OCI-LY7 (cell line): ENCODE measurements at places on chromosomes 3 and 15.

DNA sequence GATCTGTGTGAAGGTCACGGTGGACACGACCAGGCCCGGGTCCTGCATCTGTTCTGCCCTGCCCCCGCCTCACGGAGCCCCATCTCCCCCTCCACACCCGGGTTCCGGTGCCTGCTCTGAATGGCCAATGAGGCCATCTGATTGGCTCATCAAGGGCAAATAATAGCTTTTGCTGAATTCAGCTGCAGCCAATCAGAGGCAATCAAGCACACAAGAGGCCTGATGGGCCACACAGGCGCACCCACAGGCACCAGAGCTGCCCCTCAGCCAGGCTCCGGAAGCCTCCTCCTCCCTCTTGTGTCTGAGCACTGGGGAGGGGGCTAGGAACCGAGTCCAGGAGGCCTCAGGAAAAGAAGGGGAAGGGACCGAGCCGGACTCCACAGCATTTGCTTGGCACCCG lies 49.5 kb downstream of the CACNA2D2 start:
- peak; percentile 10 for DNase-seq

DNA sequence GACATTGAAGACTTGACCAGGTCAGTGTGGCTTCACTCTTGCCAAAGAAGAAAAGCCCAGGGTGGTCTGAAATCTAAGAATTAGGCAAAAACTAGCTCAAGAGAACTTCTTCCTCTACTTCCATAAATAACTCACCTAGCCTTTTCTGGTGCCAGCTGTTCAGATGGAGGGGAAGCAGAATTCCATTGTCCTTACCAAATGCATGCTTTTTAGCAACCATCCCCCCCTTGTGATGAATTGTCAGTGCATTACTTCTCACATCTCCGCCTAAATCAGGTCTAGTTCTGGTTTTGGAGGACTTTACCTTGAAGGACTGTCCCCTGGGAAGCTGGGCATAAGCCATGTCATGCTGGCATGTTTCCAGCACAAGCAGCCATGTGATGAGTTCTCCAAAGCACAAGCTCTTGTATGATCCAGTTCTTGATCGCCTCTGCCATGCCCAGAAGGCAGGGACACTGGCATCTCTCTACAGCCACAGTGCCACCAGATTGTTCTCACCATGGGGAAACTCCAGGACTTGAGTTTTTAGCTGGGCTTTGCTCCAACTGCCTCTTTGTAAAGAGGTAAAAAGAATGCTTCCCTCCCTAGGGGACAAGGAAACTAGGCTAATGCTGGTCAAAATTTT lies 96.4 kb upstream of the IL12A start:
- no peak for DNase-seq

- no peak for DNase-seq
These were observed 41.5 kb downstream of the CP start for GRCh38 chr3:149180057-149180573.

- peak; percentile 39 for DNase-seq
These were observed 12.0 kb downstream of the CD86 start for GRCh38 chr3:122067214-122067550.

DNA sequence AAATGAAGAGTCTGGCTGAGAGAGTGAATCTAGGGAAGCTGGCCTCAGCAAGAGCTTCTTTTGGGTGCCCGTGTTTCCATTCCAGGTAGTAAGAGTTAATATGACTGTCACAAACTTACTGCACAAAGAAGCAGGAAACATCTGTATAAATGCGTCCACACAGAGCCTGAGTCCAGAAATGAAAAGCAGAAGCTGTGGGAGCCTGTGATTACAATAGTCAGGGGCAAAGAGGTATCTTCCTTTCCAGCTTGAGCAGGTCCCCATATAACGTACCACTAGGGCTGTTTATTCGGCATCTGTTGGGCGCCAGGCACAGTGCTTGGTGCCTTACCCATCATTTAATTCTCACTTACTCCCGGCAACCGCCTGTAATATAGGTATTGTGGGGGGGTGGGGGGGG lies 40.5 kb upstream of the B3GNT5 start:
- DNase-seq: peak; percentile 29

- DNase-seq: no peak
These were observed 59.3 kb upstream of the LMOD3 start for GRCh38 chr3:69181592-69182211.

GRCh38 chr3:122982216-122983185 lies 45.1 kb downstream of the SEMA5B start:
- no peak for DNase-seq

- no peak for DNase-seq
These were observed 408.6 kb upstream of the PDZRN3 start for GRCh38 chr3:74033381-74033780.

GRCh38 chr3:21645121-21645897 lies 105.7 kb downstream of the ZNF385D start:
- no peak for DNase-seq

DNA sequence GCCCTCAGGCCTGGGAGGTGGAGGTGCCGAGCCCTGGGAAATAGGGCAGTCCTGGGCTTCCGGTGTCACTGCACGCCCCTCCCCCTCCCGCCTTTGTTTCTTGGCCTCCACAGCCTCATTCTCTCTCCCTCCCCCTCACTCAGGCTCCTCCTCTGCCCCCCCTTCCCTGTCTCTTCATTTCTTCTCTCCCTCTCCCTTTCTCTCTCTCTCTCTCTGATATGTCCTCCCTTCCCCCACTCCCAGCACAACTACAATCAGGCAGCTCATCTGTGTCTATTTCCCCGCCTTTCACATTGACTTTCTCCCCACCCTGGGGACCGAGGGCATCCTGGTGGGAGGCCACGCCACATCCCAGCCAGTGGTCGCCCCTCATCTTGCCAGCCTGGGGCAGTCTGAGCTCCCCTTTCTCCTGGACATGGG lies 40.2 kb downstream of the IDH2 start:
- DNase-seq: peak; percentile 81

DNA sequence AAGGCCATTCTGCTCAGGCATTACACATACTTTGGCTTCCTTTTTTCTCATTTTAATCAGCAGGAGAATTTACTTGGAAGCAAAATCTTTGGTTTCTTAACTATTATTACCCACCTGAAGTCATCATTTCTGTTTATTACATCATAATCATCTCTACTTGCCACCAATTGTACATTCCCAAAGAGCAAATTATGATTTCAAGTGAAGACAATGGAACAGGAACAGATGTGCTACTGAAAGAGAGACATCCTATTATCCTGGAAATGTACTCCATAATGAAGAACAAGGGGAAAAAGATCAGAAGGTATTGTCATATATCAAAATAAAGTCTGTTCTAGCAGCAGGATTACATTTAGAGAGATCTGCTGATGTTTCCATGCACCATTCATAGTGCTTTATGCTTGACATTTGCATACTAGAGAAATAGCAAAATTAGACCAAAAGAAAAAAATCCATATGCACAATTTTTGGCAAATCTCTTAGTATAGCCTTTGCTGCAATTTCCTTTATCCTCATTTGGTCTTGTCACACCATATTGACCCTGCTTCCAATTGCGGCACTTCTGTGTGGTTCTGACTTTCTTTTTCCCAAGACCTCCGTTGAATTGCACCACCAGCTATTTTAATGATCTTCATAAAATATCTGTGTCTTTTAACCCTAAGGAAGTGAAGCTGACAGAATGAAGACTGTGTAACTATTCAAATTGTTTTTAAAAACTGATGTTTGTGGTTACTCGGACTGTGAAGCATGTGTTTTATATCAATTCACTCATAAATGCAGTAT lies 683.8 kb downstream of the ZNF385D start:
- no peak for DNase-seq

DNA sequence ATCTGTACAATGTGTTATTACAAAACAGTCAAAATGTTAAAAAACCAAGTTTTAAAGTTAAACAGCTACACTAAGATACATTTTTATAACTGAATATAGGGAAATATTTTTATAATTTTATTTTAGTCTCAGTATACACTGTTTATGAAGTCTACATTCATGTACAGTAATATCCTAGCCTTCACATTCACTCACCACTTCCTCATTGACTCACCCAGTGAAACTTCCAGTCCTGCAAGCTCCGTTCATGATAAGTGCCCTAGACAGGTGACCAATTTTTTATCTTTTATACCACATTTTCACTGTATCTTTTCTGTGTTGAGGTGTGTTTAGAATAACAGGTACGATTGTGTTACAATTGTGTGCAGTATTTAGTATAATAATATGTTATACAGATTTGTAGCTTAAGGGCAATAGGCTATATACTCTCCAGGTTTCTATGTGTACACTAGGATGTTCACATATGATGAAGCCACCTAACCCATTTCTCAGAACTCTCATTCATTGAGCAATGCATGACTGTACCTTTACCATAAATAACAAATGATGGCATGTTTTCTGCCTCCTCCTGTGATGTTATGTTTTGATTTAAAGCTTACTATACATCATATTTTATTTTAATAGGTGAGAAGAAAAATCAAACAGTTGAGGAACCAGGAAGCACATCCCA lies 388.4 kb upstream of the NDN start:
- DNase-seq: no peak

- no peak for DNase-seq
These were observed 90.0 kb downstream of the GAP43 start for GRCh38 chr3:115713284-115713683.

DNA sequence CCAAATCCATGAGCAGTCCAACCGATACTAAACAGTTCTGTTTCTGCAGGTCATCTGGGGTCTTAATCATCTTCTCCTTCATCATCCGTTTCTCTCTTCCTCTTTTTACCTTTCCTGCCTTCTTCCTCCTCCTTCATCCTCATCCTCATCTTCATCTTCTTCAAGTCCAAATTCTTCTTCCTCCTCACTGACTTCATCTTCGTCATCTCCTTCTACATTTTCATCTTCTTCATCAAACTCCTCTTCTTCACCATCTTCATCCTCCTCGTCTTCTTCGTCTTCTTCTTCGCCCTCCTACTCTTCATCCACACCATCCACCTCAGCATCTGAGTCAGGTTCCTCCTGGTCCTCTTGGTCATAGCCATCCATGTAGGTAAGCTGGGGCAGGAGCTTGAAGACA lies 14.2 kb upstream of the COMMD4 start:
- DNase-seq: no peak

DNA sequence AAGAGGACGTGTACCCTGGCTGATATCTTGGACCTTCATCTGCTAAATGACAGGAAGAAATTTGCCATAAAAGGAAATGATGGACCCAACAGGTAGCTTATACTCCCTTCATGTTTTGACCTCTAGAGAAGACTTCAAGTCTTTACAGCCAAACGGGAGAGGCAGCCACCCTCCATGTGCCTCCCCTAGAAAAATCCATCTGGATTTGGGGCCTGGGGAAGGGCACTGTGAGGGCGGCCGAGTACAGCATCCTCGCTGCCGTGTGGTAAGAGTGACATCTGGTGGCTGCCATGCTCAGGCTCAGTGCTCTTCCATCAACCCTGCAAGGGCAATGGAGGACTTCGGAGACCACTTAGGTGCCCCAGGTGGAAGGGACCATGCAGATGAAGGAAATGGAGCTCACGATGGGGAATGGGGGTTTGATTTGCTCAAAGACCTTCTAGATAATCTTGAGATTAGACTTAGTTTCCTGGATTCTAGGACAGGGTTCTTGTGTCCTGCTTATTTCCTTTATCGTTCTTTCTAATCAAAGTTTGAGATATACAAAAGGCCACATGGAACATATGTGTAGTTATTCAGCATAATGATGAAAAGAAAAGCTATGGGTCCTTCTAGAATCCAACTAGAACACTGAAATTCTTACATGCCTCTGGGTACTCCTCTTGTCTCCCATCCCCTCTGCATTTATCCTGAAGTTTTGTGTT lies 44.4 kb downstream of the AQP9 start:
- DNase-seq: peak; percentile 14

- no peak for DNase-seq
These were observed 318.6 kb downstream of the SUCLG2 start for GRCh38 chr3:67335813-67336212.

DNA sequence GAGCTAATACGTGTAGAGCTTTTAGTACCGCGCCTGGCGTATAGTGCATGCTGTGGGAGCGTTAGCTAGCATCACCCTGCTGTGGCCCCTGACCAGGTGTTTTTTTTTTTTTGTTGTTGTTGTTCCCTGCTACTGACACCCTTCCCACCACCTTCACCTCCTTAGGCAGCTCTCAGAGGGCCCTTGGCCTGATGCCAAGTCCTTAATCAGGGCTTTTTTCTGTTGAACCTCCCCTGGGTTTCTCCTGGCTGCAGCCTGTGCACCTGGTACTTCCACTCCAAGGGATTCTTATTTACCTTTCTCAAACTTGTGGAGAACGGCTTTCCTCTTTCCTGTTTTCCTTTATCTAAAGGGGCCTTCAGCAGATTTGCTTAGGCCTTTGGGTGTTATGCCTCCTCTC lies 53.3 kb downstream of the SLC7A14 start:
- no peak for DNase-seq

GRCh38 chr3:66106788-66107187 lies 68.1 kb upstream of the MAGI1 start:
- no peak for DNase-seq

DNA sequence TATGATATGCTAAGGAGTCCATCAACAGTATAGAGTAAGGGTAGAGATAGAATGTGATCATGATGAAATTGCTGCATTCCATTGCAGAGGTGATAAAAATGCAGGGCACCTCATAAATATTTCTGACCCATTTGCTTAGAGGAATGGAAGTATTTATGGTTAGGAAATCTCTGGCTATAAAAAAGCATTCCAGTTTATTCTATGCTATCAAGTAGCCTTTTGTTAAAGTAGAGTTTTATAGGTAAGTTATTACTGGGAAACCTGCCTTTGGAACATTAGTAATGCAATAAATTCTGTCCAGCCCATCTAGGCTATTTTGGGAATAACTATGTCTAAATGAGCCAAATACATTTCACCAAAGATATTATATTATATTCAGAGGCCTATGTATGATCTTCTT lies 19.8 kb upstream of the STRIT1 start:
- no peak for DNase-seq

DNA sequence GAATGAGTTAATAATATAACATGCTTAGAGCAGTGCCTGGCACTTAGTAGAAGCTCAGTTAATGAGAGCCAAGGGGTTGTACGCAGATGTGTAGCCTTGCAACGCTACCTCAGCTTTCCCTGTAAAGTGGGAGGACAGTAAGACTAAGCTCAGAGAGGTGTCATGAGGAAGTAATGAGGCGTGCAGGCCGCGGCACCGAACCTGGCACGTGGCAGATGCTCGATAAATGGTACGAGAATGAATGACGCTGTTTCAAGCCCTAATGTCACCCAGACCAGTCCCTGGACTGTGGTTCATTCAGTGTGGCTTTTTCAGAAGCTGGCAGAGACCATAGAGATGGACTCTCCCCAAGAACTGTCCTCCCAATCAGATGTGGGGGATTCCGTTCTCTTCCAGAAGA lies 21.2 kb downstream of the GRIP2 start:
- DNase-seq: no peak
